A172 (cell line): ENCODE measurements at places on chromosomes 11 and 22. TPM values are rescaled to one million over a fixed set of nuclear protein-coding genes. Genes with fewer than 3 reads are reported as not detected.
A peak's percentile ranks its signal among the peaks of the same experiment; 100 is the strongest.

MRGPRX3 gene
- not detected in 2 replicates for total RNA-seq

- no peak for DNase-seq
Observed at GRCh38 chr11:65280646-65281045, 18.9 kb downstream of the POLA2 start.

- DNase-seq: no peak
Observed at GRCh38 chr22:47613606-47614350, 851.3 kb downstream of the TBC1D22A start.

- peak; percentile 57 for DNase-seq
Observed at GRCh38 chr11:765025-765801, 12.1 kb downstream of the GATD1 start.

APOL6 gene
- total RNA-seq: 2.6 and 3.3 TPM in 2 replicates

DNA sequence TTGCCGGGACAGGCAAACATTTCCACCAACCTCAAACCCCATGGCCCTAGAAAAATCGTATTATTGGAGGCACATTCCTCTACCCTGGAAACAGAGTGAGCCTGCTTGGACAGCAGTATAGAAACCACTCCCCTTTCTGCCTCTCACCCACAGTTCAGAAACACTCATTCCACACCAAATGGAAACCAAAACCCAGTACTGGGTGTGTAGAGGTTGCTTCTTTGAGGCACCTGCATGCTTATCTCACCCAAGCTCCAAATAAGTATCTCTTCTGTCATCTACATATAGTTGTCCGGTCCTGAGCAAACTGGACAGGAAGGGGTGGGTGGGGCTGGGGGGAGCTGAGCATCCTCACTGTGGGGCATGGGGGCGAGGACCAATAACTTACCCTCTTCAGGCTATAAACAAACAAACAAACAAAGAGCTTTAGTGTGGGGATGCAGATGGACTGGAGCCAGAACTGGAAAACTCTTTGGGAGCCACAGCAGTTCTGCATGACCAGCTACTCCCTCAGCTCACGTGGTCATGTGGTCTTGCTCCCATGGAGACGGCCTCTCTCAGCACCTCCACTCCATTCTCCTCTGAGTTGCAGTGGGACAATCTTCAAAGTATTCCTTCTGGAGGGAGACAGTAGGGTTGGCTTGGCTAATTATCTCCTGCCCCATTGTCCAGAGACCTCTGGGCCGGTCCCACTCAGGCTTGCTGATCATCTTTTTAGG is 1.0 kb upstream of the PLAAT2 start:
- DNase-seq: no peak

UBE2L3 gene
- total RNA-seq: 31.5 and 33.7 TPM in 2 replicates

- DNase-seq: no peak
Observed at GRCh38 chr11:103465555-103466140, 356.4 kb downstream of the DYNC2H1 start.

DNA sequence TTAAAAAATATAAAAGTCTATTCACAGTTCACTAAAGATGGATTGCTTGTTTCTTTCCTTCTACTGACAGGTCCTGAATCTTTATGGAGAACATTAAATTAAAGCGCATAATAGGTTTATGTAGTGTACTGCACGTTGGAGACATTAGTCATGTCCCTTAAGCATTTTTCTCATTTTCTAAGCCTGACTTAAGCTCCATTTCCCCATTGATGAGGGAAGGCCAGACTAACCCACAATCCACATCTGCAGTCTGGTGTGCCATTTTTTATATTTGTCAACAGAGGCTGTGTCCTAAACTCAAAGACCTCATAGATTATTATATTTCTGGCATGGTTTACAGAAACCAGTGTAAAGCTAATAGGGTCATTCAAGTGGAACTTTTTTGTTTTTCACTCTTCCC is 39.9 kb downstream of the CADM1 start:
- DNase-seq: no peak

DNA sequence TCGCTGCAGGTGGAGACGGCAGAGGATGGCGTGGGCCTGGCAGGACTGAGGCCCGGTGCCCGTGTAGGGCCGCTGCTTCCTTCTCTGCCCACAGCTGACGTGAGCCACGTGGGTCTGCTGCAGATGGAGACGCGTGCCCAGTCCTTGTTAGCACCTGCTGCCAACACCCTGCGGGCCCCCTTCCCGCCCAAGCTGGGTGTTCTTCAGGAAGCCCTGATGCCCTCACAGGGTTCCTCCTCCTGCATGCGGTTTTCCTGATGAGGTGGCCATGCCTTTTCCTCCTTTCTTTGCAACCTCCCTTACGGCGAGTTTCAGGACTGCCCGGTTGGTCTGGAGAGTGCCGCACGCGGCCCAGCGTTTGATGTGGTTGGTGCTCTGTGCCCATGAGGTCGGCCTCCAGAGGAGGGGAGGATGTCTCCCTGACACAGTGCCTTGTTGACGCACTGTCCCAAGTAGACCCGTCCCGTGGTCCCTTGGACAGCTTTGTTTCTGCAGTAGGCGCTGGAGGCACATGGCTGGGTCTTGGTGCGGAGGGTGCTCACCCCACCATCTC is 44.7 kb downstream of the AP2A2 start:
- DNase-seq: no peak

GRCh38 chr11:129089279-129089678 is 102.8 kb downstream of the ARHGAP32 start:
- DNase-seq: no peak

ACCS gene
- 6.5 and 6.9 TPM in 2 replicates for total RNA-seq

GRCh38 chr22:41648432-41648831 is 27.3 kb downstream of the XRCC6 start:
- no peak for DNase-seq

CARNS1 gene
- 0.05 TPM in 1 of 2 replicates, not detected in the other for total RNA-seq

DNA sequence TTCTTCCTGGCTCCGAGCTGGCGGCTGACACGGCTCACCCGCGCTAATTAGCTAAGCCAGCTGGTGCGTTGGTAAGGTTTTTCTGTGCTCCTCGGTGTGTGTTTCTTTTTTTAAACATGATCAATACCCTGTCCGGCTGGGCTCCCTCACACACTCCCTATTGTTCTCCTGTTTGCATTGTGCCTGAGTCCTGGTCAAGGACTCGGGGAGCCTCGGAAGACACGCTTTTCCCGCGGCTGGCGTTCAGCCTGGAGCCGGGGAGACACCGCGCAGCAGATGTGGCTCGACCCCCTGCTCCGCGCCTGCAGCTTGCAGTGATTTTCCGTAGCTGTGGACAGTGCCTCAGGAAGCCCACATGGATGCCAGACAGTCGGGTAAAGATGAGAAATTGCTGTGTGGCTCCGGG is 454.9 kb upstream of the CADM1 start:
- DNase-seq: no peak

OR52H1 gene
- not detected in 2 replicates for total RNA-seq

DNA sequence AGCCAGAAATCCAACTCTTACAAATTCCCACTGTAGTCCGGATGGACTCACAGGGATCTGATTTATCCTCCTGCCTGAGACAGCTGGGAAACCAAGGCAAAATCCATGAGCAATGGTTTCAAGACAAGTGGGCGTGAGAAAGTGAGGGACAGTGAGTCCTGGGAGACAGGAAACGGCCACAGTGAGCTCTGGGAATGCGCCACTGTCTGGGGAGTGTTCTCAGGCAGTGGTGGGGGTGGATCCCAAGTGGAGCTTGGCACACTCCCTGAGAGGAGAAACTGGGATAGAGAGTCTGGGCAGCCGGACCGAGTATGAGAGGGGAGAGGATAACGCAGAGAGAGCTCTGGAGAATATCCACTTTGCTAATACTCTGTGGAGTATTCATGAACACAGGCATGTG is 9.8 kb downstream of the IL17REL start:
- DNase-seq: no peak

DNA sequence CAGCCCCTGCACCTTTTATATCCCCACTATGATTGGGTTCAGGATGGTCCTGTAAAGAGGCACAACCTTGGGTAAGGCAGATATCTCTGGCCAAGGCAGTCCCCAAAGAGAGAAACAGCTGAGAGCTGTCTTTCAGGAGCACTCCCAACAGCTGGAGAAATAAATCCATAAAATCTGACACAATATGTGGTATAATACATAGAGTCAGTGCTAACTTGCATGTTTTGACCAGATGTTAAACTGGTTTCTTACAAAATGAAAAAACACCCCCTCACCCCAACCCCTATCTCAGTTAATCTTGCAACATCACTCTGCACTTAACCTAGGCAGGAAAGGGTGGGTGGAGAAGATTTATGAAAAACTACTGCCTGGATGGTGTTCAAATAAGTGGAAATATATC is 44.0 kb upstream of the C11orf87 start:
- no peak for DNase-seq

GRCh38 chr11:114094516-114094915 is 35.0 kb downstream of the ZBTB16 start:
- no peak for DNase-seq

RFPL1 gene
- not detected in 2 replicates for total RNA-seq
